ENCODE measurements at places on chromosomes 4 and X.
A peak's percentile ranks its signal among the peaks of the same experiment; 100 is the strongest.

- DNase-seq: no peak
Observed at GRCh38 chrX:27995611-27996010, 14.4 kb upstream of the DCAF8L1 start.

GRCh38 chrX:25043192-25043591, 27.4 kb upstream of the ARX start:
- no peak for DNase-seq

DNA sequence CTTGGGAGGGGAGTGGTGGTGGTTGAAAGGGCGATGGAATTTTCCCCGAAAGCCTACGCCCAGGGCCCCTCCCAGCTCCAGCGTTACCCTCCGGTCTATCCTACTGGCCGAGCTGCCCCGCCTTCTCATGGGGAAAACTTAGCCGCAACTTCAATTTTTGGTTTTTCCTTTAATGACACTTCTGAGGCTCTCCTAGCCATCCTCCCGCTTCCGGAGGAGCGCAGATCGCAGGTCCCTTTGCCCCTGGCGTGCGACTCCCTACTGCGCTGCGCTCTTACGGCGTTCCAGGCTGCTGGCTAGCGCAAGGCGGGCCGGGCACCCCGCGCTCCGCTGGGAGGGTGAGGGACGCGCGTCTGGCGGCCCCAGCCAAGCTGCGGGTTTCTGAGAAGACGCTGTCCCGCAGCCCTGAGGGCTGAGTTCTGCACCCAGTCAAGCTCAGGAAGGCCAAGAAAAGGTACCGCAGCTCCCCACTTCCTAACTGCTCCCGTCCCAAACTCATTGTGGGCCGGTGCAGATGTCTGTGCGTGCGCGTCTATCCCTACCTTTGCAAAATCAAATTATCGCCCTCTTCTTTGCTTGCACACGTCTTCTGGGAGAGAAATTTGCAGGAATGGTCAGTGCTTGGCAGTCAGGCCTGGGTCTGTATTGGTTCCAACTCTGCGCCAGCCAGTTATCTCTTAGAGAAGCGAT, 533 bp downstream of the IL15 start:
- peak; percentile 32 for DNase-seq

DNA sequence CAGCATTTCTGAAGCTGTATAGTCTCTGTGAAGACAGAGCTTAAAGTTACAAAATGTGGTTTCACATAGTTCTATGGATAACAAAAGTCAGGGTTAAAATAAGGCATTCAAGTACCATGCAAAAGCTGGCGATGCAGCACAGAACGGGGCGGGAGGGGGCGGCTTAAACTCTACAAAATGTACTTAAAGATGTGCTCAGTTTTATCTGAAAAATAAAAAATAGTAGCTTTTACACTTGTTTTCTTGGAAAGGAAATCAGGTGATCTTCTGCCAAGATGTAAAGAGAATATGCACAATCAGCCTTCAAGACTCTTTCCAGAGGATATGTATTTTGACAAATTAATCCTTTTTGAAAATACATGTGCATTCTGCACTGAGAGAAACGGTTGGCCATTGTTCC, 301.7 kb upstream of the EMCN start:
- no peak for DNase-seq

DNA sequence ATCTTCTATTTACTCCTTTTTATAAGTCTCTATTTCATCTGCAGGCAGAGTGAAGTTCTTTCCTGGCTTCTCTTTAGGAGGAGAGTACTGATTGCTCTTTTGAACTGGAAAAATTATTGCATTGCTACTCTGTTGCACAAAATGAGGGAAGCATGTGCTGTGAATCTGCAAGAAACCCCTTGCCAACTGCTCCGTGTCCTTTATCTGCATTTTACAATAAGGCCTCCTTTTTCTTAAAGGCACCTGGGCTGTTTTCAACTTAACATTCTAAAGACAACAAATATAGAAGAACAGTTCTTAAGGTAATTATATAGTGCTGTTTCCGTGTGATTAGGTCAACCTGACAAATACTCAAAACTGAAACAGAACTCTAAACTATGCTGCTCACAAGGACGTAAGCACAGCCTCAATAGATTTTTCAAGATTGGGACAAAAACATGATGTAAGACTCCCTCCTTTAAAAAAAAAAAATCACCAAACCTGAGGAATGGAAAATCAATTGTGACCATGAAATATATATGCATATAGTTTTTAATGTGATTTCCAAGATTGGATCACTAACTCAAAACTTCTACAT, 716.6 kb upstream of the INTU start:
- DNase-seq: no peak

DNA sequence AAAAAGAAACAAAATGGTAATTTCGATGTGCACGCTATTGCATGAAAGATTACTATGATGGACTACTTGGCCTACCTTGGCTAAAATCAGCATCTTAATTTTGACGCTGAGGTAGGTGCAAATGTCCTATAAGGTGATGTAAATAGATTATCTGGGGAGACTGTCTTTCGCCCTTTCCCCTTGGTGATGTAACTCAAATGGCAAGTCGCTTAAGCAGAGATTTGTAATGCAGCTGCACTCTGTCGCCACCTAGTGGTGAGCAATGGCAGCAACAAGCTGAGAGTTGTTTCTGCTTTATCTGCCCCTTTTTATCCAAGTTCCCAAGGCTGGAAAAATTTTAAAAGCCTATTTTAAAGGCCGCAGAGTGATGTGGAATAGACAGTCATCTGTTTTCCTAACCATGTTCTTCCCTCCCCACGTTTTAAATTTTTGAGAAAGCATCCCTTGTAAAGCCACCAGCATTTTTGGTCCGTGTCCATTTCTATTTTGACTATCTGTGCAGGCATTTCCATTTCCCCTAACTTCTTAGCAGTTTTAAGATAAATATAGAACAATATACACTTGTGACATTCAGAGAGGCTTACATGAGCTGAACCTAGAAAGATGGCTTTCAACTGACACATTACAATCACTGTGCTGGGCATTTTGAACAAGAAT, 62.4 kb upstream of the PDLIM3 start:
- peak; percentile 51 for DNase-seq

DNA sequence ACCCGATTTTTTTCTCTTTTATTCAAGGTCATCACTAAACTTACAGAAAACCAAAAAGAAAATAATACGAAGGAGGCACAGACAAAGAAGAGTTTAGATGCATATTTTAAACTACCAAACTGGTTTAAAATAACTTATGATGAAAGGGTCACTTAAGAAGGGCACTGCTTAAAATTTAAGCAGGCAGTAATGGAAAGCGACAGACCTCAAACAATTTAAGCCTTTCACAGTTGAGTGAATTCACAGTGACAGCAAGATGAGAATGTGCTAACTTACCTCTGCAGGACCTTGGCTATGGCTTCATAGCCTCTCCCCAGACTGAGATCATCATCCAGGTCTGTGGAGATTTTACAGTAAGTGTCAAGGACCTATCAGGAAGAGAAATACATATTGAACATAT, 112.1 kb downstream of the TTC29 start:
- no peak for DNase-seq

DNA sequence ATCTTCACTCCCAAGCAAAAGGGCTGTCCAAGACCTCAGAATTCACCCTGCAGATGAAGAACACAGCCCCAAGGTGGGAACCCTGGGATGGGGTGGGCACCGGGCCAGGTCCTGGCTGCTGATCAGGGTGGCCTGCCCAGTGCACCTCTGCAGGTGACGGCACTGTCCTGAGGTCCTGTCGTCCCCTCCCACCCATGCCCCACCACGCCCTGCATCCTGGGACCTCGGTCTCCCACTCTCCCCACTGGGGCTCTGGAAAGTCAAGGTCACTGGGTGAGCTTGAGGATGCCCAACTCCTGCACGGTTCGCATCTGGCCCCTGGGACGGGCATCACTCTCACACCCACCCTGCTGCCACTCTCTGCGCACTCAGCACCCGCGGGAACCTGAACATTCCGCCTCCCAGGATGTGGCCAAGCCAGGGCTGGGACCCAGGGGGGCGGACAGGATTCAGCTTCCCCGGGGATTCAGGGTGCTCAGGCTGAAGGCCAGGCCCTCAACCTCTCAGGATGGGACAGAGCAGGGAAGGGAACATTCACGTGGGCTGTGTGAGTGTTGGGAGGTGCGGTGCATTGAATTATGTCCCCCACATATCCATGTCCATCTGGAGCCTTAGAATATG, 115.9 kb downstream of the CPZ start:
- DNase-seq: no peak

DNA sequence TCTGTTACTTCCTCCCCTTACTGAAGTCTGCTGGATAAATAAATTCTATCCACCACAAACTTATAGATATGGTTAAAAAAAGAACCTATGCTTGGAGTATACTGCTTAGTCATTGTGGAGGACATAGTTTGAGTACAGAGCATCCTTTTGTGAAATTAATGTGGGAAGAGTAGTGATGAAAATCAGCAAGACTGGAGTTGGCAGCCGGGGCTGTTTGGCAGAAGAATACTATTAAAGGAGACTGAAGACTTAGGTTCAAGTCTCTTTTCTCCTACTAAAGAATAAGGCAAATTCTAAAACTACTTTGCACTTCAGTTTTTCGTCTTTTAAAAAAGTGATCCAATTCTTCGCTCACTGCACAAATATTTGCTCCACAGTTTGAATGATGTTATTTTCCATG, 326.6 kb upstream of the ATOH1 start:
- no peak for DNase-seq

- peak; percentile 13 for DNase-seq
Observed at GRCh38 chr4:145956288-145956890, 17.8 kb upstream of the ZNF827 start.

- DNase-seq: no peak
Observed at GRCh38 chrX:43618366-43619205, 37.5 kb upstream of the MAOA start.

DNA sequence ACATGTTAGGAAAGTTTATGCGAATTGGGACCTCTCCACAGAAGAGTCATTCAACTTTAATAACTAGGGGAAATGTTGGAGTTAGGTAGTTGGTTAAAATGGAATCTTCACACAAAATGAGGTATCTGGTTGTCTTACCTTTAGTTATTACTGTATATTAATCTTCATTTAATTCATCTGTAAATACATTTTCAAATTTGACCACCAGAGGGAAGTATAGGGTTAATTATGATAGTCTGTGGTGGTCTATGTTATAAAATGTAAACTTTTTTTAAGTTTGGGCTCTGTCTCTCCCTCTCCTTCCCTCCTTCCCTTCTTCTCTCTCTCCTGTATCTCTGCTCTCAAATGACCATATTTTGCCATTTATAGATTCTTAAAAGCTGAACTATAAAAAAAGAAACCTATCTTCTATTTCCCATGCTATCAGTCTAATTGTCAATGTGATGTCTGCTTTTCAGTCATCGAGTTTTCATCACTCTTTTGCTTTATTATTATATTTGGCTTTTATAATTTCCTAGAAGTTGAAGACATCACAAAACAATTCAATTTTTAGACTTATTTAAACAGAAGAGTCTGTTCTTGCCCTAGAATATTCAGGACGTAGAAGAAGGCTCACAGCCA, 49.8 kb downstream of the TMEM144 start:
- no peak for DNase-seq

DNA sequence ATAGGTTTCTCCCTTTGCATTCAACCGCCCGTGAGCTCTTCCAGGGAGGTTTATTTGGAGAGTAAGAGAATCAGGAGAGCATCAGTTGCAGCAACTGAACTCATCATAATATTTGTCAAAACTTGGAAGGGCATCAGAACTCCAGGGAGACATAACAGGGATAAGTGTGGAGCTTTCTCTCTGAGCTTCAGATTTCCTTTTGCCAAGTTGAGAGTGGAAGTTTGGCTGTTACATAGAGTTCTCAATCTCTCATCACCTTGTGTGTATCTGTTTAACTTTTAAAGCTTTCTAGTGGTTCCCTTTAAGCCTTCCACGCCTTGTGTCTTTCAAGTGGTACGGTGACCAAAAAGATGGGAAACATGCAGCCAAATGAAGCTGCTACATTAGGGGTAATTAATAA, 18.8 kb downstream of the BMP3 start:
- no peak for DNase-seq

GRCh38 chr4:106172861-106173260, 143.1 kb downstream of the TBCK start:
- DNase-seq: no peak

DNA sequence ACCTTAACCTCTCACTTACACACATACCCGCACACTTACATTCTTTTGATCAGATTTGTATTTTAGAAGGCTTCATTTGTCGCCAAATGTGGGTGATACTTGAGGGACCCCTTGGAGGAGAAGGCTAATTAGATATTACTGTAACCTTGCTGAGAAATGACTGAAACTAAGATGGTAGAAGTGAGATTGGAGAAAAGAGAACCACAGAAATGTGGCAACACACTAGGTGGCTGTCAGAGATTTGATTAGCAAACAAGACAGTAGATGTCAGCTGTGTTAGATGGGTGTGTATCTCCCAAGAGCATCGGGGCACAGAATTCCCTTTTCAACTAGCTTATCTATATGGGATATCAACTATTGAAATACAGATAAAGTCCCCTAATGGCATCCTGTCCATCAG, 149.3 kb upstream of the FABP2 start:
- DNase-seq: no peak

- DNase-seq: no peak
Observed at GRCh38 chr4:165343353-165344191, 16.1 kb downstream of the MSMO1 start.

GRCh38 chrX:116409219-116409618, 27.2 kb upstream of the SLC6A14 start:
- DNase-seq: no peak

GRCh38 chr4:128517739-128518510, 230.3 kb upstream of the PGRMC2 start:
- DNase-seq: no peak

DNA sequence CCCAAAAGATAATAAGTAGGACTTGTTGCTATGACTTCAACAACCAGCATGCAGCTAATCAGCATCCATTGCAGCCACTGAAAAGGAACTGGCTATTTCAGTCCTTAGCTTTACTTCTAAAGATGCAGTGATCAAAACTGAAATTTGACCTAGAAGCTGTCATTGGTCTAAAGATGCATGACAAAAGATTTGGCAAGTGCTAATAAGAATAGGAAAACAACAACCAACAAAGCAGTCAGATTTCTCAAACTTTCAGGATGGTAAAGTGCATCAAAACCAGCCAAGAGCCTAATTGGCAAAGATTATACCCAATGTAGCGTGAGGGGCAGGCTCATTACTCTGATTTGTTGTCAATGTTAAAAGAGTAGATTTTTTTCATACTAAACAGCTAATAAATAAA, 77.1 kb upstream of the WDR17 start:
- DNase-seq: no peak

- no peak for DNase-seq
Observed at GRCh38 chr4:66373268-66373667, 703.0 kb upstream of the EPHA5 start.

DNA sequence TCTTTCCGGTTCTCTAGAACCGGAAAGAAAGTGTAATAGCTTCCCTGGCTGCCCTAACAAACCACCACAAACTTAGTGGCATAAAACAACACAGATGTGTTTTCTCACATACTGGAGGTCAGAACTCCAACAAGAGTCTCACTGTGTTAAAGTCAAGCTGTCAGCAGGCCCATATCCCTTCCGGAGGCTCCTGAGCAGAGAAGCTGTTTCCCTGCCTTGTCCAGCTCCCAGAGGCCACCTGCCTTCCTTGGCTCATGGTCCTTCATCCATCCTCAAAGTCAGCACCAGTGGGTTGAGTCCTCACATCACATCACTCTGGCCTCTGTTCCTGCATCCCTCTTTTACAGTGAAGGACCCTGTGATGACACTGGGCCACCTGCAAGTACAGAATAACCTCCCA, 49.8 kb upstream of the HMX1 start:
- DNase-seq: no peak

GRCh38 chr4:81428002-81428401, 43.7 kb downstream of the RASGEF1B start:
- no peak for DNase-seq
